ENCODE measurements at places on chromosomes 1 and 21. TPM values are rescaled to one million over a fixed set of nuclear protein-coding genes. Genes with fewer than 3 reads are reported as not detected.
A peak's percentile ranks its signal among the peaks of the same experiment; 100 is the strongest.

- DNase-seq: no peak
- H3K36me3 ChIP-seq: no peaks in the 10 kb centered on the region
- peaks cover 9% of the 10 kb centered on the region for H3K4me1 ChIP-seq
- no peak overlapping the region for H3K27ac ChIP-seq
- no peak overlapping the region for H3K4me3 ChIP-seq
Measured at GRCh38 chr1:41900603-41901444, 17.9 kb downstream of the HIVEP3 start.

Gene NECAP2
- 55.4 TPM for total RNA-seq

Gene FCGR1A
- total RNA-seq: not detected

- no peak overlapping the region for H3K4me3 ChIP-seq
- no peaks in the 10 kb centered on the region for H3K36me3 ChIP-seq
- DNase-seq: no peak
- H3K4me1 ChIP-seq: no peaks in the 10 kb centered on the region
Measured at GRCh38 chr1:91537281-91537986, 36.8 kb downstream of the CDC7 start.

- DNase-seq: peak; percentile 86
- peak overlapping the region; percentile 89 for H3K27ac ChIP-seq
- H3K27me3 ChIP-seq: no peaks in the 10 kb centered on the region
Measured at GRCh38 chr1:206679738-206680211, 4.9 kb upstream of the MAPKAPK2 start.

Gene TP53BP2
- total RNA-seq: 6.8 TPM

DNA sequence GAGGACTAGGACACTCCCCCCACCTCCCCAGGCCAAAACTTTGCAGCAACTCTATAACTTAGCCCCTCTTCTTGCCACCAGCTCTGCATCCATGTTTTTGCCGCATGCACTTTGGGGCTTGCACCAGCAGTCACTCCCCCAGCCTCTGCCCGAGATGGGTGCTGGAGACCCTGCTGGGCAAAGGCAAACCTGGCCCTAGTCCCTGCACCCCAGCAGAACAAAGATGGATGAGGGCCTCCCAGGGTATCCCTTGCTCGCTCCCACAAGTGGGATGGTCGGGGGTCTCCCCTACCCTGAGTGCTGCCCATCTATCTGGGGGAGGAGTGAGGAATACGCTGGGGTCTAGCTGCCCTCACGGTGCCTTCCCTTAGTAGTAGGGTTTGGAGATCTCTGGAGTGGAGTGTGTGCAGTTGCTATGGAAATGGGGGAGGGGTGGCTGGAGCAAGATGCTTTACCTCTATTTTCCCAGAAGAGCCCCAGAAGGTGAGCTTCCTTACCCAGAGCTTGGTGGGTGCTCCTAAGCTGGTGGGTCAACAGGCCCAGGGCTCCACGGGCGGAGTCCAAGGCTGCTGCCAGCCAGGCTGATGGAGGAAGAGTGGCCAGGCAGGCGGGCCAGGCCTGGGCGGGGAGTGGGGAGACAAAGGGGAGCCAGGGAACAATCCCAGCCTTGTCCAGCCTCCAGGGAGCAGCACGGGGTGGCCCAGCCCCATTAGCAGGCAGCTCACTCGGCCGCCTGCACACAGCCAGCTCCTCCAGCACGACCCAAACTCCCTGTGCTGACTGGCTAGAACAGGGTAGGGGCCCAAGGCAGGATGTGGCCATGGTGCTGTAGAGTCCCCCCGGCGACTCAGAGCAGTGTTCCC, at the start of gene PAQR6:
TSS of gene PAQR6 (minus strand) at position 597 of the 863 bp plus-strand sequence. CDS start 1,325 bp downstream, outside the sequence.
- H3K4me3 ChIP-seq: no peak within 1 kb of the TSS
- H3K4me1 ChIP-seq: peaks cover 11% of the 10 kb centered on the region
- H3K36me3 ChIP-seq: peaks cover 29% of the 10 kb centered on the region
- no peak for DNase-seq

Data from GM12878 (cell line).